CD4-positive, alpha-beta T cell treated with Interleukin-4 for 1 hour (primary cell): ENCODE measurements at places on chromosomes 5 and 9.

DNA sequence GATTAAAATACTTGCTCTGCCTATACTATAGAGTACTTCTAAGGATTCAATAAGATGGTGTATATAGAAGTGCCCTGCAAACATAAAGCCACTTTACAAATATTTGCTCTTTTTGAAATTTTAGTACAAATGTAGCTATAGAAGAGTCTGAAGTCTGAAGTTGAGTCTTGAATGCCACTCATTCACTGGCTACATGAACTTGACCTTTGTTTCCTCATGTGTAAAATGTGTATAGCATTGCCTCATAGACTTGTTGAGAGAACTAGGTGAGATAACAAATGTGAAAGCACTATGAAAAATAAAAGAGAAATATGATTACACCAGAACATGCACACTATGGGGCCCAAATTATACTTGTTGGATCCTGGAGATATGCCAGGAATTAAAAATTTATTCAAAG is 244.7 kb downstream of the SEC61B start:
- no peak for DNase-seq

DNA sequence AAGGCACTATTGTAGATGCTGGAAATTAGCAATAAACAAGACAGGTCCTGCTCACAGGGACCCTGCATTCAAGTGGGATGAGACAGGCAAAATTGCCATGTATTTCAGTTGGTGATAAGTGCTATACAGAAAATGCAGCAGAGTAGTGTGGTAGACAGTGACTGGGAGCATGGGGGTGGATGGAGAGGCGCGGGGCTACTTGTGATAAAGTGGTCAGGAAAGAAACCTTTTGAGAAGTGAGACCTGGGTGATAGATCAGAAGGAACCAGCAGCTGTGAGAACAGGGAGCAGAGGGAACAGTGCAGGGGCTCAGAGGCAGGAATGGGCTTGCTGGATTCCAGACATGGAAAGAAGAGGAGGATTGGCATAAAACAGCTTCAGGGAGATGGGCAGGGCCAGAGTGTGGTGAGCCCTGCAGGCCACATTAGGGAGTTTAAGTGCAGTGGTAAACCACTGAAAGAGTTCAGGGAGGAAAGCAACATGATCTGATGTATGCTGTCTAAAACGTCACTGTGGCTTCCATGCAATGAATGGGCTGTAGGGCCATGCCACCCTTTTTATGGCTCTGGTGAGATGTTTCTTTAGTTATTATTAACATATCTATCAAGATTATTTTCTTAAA is 7.3 kb downstream of the CRHBP start:
- no peak for DNase-seq

DNA sequence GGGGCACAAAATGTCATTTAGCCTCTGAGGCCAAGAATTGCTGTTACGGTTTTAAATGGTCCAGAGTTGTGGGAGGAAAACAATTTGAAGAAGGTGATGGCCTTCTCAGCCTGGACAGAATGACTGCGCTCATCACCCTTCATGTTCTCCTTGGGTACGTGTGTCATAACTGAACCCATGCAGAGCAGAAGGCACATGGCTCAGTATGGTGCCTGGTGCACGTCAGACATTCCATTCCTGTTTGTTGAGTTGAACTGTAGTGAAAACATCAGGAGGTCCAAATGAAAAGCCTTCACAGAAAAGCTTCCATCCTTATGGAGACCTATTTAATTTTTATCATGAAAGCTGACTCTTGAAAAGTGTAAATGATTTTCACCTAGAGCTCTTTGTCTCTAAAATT is 133.2 kb downstream of the CFAP90 start:
- no peak for DNase-seq

GRCh38 chr5:95887977-95888376 is 65.5 kb upstream of the GLRX start:
- DNase-seq = no peak

DNA sequence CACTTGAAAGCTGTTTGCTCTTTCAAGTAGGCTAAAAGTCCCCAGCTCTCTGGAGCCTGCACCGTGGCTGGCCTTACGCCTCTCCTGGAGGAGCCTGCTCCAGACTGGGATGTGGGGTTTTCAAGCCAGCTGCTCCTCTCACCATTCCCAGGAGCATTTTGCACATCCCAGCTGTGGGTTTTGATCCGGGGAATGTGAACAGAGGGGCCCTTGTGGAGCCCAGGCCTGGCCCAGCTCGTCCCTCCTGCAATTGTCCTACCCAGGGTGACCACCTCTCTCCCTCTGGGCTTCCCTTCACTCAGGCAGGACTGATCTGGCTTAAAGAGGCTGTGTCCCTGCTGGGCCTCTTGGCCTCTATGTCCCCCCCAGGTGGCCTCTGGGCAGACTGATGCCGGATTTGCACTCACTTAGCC is 32.5 kb upstream of the TIFAB start:
- no peak for DNase-seq
